CD4-positive, alpha-beta T cell treated with Interferon alpha-2 for 1 hour (primary cell): ENCODE measurements at places on chromosomes 2 and 18.

DNA sequence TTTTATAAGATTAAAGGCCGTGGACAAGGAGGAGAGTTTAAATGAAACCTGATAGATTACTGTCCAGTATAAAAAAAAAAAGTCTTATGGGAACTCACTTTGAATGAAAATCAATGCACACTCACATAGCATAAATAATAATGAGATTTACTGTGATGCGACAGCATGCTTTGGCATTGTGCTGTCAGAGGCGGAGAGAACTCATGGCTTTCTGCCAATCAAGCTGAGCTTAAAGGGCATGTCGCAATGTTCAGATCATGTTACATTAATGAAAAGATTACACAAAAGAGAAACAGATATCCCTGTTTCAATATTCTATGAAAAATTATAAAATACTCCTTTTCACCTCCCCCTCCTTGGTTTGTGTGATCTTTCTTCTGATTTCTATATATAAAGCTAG is 310.8 kb downstream of the ERBB4 start:
- no peak for DNase-seq

GRCh38 chr2:8081130-8081529 is 600.7 kb upstream of the ID2 start:
- no peak for DNase-seq

DNA sequence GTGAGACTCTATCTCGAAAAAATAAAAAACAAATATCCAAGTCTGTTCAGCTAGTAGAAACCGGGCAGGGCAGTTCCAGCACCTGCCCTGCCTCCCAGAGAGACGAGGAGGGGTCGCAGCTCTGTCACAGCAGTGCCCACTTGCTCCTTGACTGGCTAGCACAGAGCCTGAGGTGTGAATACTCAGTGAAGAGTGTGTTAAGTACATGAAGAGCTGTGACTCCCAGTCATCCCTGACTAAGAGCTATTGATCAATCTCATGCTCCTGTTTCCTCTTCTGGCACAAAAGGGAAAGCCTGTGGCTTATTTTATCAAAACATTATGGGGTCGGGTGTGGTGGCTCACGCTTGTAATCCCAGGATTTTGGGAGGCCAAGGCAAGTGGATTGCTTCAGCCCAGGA is 83.0 kb upstream of the FZD7 start:
- no peak for DNase-seq

DNA sequence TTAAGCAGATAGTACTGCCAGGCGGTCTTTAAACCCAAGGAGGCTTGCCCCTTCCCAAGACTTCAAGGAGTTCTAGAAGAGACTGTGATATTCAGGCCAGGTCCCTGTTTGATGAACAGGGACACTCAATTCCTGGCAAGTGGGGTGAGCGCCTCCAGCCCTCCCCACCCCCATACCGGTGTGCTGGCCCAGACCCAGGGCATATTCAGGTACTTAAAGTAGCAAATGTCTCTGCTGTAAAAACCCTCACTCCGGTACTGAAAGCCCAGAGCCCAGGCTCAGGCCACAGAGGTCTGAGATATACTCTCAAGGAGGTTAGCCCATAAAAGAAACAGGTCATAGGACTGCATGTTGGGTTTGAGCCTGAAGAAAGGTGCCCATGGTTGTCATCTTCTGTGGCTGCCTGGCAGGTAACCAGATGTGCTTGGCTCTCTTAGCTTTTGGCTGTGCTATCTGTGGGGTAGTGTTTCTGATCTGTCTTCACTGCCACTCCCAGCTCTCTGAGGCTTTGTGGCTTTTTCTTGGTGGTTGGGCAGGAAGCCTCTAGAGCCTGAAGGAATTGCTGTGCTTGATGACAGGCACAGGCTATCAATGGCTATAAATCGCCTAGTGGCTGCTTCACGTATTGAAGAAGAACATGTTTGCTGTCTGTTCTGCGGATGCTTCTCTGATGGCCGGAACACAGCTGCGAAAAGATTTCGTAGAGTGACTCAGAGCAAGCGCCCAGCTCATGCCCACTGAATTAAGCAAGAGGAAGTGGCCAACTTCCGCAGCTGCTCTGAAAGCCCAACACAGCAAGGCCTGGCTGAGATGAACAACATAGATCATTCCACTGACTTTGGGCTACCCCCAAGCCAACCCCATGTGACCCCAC is 63.3 kb upstream of the ALPP start:
- peak; percentile 85 for DNase-seq

DNA sequence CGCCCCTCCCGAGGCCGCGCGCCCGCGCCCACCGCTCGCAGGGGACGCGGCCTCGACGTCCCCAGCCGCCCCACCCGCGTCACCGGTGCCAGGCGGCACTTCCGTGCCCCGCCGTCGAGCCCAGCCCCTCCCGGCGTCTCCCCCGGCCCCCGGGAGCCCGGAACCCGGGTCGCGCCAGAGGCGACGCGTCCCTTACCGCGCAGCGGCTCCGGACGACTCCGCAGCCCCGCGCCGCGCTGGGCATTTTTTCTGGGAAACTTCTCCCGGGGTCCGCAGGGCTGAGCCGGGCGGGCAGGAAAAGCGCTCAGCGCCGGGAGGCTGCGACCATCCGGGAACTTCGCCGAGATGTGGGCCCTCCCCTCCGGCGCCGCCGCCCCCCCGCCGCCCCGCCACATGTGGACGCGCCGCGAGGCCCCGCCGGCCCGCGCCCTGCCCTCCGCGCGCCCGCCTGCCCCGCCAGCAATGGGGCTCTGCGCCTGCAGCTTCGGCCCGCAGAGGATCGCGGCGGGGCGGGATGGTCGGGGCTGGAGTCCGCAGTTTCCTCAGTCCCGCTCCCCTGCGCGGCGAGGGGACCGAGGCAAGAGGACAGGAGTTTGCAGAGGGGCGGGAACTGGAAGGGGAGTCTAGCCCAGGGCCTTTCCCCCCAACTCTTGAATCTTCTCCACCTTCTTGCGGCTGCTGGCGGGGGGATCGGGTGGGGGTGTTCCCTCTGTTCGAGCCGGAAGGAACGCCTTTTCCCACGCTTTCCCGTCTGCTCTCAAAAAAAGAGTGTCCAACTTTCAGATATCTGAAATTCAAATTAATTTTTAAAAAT is 81.5 kb downstream of the CHRNA1 start:
- DNase-seq, result peak; percentile 70

- peak; percentile 37 for DNase-seq
Measured at GRCh38 chr2:105143467-105144151, 97.9 kb upstream of the GPR45 start.

GRCh38 chr18:49285627-49286026 is 174.8 kb downstream of the DYM start:
- DNase-seq, result no peak

DNA sequence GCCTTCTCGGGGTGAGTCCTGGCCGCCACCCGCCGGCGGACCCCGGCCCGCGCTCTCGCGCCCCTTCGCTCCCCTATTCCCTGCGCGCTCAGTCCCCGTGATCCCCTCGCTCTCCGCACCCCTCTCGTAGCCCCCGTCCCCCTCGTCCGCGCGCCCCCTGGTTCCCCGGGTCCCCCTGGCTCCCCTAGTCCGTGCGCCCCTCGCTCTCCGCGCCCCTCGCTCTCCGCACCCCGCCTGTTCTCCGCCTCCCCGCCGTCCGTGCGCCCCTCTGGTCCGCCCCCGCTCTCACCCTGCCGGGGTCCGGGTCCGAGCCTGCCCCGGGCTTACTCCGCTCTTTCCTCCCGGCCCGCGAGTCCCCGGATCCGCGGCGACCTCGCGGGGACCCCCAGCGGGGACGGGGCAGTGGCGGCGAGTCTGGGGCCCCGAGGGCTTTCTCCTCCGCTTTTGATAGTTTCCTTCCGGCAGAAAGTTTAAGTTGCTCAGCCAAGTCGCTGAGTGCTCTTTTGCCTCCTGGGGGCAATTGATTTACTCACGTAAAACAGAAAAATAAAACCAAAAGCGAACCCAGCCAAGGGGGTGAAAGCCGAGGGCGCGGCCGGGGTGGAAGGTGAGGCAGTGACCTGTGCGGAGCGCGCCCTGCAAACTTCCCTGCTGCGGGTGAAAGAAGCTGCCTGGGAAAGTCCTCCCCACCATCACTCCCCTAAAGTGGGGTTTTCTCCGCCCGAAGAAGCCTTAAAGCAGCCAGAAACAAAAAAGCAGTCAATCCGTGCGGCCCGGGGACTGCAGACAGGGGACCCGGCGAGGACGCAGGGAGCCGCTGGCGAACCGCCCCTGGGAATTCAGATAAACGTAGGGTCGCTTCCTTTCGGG is 568 bp downstream of the RAB31 start:
- DNase-seq, result no peak

- DNase-seq, result no peak
Measured at GRCh38 chr2:143623909-143624260, 494.7 kb downstream of the ARHGAP15 start.

GRCh38 chr2:126700677-126701076 is 44.7 kb downstream of the GYPC start:
- no peak for DNase-seq

DNA sequence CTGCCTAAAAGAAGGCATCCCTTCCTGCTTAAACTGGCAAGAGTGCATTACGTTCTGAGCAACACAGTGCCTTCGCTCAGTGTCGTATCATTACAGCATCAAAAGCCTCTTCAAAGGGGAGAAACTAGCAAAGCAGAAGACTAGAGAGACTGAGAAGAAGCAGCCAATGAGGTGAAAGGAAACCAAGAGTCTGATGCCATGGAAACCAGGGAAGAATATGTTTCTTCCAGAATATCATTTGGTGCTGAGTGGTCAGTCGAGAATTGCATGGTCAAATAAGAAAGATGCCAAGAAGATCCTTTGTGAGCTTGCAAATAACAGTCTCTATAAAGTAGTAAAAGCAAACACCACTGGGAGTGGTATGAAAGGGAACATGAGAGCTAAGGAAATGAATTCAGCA is 312.1 kb upstream of the CHST9 start:
- no peak for DNase-seq

DNA sequence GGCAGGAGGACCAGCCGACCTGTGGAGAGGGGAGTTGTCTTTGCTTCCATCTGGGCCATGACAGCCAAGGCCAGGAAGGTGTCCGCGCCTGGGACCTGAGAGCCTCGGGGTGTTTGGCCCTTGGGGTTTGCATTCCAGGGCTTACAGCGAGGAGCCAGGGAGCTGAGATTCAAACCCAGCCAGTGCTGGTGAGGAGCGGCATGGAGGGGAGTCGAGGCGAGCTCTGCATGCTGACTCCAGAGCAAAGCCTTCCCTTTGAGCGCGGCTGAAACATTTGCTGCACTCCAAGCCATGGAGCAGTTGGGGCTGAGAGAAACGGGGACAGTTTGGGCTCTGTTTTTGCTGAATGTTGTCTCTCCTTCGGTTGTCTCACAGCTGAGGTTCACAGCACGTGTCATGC is 77.4 kb downstream of the TWIST2 start:
- DNase-seq, result no peak

DNA sequence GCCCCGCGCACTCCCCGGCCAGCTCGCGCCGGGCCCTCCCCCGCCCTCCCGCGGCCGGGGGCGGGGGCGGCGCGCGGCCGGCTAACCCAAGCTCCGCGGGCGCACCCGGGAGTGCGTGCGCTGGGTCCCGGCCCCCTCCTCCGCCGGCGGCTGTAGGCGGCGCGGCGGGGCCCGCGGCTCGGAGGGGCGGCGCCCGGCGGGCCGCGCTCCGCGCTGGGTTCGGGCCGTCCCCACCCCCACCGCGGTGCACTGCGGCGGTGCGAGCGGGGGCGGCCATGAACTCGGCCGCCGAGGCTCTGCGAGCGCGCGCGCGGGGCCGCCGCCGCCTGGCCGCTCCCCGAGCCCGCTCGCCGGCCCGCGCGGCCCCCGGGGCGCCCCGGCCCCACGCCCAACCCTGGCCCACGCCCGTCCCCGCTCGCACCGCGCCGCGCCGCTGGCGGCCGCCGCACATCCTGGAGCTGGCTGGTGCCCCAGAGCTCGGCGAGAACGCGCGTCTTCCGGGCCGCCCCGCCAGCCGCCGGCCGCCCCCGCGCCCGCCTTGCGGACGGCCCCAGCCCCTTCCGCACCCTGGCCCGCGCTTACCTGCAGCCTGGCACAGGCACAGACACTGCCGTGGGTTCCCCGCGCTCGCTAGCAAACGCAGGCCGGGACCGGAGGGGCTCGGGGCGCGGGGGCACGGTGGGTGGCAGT is at the start of gene ZBTB14:
TSS of gene ZBTB14 (minus strand) at position 496 of the 690 bp plus-strand sequence. CDS start 2,480 bp downstream, outside the sequence.
- peak; percentile 77 for DNase-seq

- DNase-seq, result no peak
Measured at GRCh38 chr2:72041638-72042111, 106.0 kb downstream of the CYP26B1 start.

- no peak for DNase-seq
Measured at GRCh38 chr18:61616111-61616610, 276.6 kb downstream of the RNF152 start.
